ENCODE measurements at places on chromosomes 1 and 21.

DNA sequence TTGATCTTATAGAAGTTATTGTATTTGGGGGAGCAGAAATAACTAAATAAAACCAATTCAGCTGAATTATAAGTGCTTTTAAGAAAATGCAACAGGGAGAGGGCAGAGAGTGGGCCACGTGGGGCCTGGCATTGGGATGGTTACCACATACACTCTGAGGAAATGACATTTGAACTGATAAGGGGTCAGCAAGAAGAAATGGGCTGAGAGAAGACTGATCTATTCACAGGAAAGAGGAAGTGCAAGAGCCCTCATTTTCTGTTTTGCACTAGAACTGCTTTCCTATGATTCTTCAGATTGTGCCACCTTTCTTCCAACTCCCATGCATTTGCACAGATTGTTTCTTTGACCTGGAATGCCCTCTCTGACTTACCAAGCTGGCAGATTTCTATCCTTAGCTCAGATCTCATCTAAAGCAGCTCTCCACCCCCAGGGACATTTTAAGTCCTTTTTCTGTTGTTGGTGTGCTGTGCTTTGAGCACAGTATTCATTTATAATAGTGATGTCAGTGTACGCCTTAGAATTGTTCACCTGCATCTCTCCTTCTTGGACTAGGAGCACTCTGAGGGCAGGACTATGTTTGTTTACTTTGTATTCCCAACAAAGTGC, 115.9 kb downstream of the FGGY start:
- H3K27me3 ChIP-seq = no peaks in the 10 kb centered on the region
- DNase-seq = no peak
- no peaks in the 10 kb centered on the region for H3K4me1 ChIP-seq

DNA sequence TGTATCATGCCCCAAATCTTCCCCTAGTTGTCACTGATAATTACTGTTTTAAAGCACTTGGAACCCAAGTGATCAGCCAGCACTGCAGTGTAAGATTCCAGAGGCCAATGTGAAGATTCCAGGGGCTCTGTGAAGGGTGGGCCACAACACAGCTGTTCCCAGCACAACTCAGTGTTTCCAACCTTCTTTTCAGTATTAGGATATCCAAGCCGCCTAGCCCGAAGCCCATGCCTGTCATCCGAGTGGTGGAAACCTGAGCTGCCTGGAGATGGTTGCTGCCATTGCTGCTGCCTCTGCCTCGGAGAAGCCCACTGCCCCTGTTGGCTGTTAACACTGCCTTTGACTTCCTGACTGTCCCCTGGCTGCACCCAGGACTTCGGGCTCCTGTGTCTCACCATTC, 30.4 kb upstream of the SNX27 start:
- no peaks in the 10 kb centered on the region for H3K4me1 ChIP-seq
- no peaks in the 10 kb centered on the region for H3K27me3 ChIP-seq
- no peak for DNase-seq

- no peak for DNase-seq
- H3K27ac ChIP-seq = no peak overlapping the region
- no peaks in the 10 kb centered on the region for H3K36me3 ChIP-seq
Observed at GRCh38 chr1:23906731-23907130, 6.4 kb downstream of the CNR2 start.

DNA sequence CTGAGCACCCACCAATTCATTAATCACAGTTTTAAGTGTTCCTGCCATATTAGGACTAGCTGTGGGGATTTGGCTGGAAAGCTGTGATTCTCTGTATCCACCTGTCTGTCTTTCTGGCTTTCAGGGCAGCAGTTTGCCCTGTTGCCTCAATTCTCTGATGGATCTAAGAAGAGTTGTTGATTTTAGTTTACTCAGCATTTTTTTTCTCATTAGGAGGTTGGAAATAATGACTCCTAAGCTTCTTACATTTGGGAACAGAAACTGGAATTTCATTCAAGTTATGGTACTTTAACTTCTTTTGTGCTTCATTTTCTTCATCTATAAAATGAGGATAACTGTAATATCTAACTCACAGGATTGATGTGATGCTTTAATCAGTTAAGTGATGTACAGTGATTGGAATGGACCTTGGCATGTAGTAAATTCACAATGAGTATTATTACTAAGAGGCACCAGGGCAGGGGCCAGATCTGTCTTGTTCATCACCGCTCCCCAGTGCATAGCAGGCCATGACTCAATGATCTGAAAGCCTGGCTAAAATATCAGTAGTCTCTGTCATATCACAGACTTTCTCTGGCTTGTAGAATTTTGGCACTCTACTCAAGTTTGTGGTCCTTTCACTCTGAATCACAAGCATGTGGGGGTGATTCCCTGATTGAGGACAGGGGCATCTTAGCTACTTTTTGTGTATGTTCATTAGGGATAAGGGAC, 51.4 kb upstream of the GREM2 start:
- no peaks in the 10 kb centered on the region for H3K36me3 ChIP-seq

DNA sequence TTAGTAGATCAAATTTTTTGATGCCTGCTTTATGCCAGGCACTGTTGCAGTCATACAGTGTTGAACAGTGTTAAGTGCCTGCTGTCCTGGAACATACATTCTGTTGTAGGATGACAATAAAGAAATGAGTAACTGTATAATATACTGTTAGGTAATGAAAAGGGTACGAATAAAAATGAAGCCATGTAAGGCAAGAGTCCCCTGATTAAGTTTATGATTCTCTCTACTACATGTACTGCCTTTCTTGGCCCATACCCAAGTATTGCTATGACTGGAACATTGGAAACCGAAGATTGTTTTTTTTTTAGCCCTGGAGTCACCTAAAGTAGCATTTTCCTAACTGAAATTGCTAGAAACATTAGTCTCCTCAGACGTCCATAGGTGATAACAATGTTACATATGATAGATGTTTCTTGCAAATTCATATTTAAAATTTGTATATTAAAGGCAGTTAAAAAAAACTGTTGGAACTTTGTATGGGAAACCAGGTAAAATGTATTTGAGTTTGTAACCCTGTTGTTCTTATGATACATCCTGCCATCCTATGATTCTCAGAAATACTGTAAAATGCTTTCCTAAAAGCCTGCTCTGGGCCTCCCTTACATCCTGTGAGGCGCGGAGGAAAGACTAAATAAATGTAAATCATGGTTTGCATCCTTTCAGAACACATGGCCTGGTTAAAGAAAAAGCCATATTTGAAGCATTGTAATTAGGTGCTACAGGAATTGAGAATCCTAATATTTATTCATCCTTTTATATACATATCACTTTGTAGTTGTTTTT, 5.8 kb downstream of the ATP5PB start:
- H3K27me3 ChIP-seq = no peaks in the 10 kb centered on the region
- H3K36me3 ChIP-seq = peaks cover 86% of the 10 kb centered on the region
- H3K4me3 ChIP-seq = peak overlapping the region; percentile 32
- H3K27ac ChIP-seq = peak overlapping the region; percentile 65

GRCh38 chr1:75237316-75237715, 103.1 kb downstream of the LHX8 start:
- no peak overlapping the region for H3K4me3 ChIP-seq
- no peak for DNase-seq
- H3K36me3 ChIP-seq = no peaks in the 10 kb centered on the region
- H3K27me3 ChIP-seq = peaks cover 2% of the 10 kb centered on the region
- H3K4me1 ChIP-seq = no peaks in the 10 kb centered on the region

GRCh38 chr1:70843452-70843851, 204.2 kb downstream of the PTGER3 start:
- H3K4me3 ChIP-seq = no peak overlapping the region
- H3K4me1 ChIP-seq = no peaks in the 10 kb centered on the region
- H3K36me3 ChIP-seq = no peaks in the 10 kb centered on the region
- no peaks in the 10 kb centered on the region for H3K27me3 ChIP-seq

DNA sequence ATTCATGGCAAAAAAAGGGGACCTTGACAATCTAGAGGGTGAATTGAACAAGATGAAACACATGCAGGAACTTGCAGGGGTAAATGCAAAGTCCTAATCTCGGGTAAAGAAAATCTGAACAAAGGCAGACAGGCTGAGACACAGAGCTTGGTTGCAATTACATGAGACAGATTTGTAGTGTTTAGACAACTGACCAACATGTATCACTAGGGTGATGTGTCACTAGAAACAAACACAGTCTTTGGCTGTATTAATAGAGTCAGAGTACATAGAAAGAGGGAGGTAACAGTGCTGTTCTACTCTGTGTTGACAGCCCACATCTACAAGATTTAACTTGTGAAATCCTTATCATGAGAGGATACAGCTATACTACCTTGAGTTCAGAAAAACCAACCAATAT, 78.1 kb upstream of the GRIK3 start:
- no peak overlapping the region for H3K4me3 ChIP-seq
- no peak for DNase-seq
- H3K27ac ChIP-seq = no peak overlapping the region
- no peaks in the 10 kb centered on the region for H3K4me1 ChIP-seq

DNA sequence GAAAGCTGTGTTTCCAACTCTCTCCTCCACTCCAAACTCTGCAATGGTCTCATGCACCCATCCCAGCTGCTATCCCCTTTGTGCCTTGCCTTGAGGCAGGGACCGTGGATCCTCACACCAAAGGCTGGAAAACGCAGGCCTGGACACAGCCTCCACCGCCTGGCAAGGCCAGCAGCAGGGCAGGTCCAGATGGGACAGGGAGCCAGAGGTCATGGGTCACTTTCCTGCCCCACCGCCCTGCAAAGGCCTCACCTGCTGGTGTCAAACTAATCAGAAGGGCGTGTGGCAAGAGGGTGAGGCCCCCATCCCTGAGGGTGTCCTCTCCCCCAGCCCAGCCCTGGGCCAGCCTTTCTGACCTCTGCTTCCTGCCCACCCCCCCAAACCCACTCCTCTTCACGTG, 106.3 kb downstream of the PAX7 start:
- no peak for DNase-seq
- no peaks in the 10 kb centered on the region for H3K36me3 ChIP-seq
- no peak overlapping the region for H3K4me3 ChIP-seq
- peaks cover 5% of the 10 kb centered on the region for H3K27me3 ChIP-seq
- H3K27ac ChIP-seq = no peak overlapping the region

DNA sequence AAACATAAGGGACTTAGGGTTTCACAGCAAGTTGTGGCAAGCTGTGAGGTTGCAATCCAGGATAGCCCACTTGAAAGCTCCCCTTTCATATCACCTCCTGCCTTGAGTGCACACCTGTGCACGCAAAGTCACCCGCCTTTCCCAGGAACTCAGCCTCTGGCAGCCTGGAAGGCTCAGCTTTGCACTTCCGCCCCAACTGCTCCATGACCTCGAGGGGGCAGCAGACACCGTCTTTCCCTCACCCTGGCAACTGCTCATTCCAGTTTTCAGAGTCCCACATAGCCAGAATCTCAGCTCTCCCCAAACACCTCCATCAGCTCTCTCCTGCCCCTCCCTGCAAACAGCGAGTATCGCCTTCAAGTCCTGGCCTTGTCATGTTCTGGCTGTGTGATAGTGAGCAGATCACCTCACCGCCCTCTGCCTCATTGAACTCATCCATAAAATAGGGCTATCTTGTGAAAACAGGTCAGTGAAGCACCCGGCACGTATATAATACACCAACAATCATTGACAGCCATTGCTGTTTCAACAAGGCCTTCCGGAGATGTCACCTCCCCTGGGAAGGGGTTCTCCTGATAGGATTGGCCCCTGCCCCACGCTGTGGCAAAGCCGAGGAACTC, 32.2 kb upstream of the EPB41 start:
- peak overlapping the region; percentile 38 for H3K27ac ChIP-seq
- H3K27me3 ChIP-seq = no peaks in the 10 kb centered on the region
- DNase-seq = peak; percentile 86
- peaks cover 40% of the 10 kb centered on the region for H3K4me1 ChIP-seq

GRCh38 chr1:84271441-84272151, 29.9 kb upstream of the SAMD13 start:
- H3K27me3 ChIP-seq = no peaks in the 10 kb centered on the region
- H3K27ac ChIP-seq = peak overlapping the region; percentile 82
- peak; percentile 29 for DNase-seq
- peaks cover 10% of the 10 kb centered on the region for H3K4me1 ChIP-seq
- no peak overlapping the region for H3K4me3 ChIP-seq

DNA sequence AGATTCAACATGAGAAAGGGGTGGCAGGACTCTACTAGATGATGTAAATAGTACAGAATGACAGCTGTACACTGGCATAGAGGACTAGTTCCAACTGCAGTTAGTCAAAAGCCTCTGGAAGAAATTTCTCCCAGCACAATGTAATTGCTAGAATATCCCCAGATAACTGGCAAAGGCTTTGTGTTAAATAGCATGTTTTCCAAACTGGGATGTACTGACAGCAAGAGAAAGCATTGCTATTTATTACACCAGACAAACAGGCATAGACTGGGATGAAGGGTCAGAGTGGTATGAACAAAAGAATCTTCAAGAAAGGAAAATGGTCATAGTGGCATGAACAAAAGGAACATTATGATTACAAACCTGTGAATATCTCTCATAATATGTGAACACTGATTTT, 115.9 kb upstream of the CXADR start:
- H3K36me3 ChIP-seq = no peaks in the 10 kb centered on the region
- no peaks in the 10 kb centered on the region for H3K4me1 ChIP-seq
- no peak overlapping the region for H3K27ac ChIP-seq
- H3K4me3 ChIP-seq = no peak overlapping the region

DNA sequence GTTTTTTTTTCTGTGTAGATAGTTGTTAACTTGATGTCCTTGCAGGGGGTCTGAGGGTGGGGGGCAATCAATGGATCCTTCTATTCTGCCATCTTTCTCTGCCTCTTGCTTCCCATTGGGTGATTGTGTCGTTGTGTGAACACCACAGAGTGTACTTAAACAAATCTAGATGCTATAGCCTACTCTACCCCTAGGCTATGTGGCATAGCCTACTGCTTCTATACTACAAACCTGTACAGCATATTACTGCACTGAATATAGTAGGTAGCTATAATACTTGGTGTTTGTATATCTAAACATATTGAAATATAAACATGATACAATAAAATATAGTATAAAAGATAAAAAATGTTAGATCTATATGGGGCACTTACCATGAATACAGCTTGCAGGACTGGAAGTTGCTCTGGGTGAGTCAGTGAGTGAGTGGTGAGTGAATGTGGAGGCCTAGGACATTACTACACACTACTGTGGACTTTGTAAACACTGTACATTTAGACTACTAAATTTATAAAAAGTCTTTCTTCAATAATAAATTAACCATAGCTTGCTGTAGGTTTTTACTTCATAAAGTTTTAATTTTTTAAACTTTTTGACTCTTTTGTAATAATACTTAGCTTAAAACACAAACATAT, 105.4 kb downstream of the CENPF start:
- no peak overlapping the region for H3K27ac ChIP-seq
- no peaks in the 10 kb centered on the region for H3K27me3 ChIP-seq
- DNase-seq = no peak

DNA sequence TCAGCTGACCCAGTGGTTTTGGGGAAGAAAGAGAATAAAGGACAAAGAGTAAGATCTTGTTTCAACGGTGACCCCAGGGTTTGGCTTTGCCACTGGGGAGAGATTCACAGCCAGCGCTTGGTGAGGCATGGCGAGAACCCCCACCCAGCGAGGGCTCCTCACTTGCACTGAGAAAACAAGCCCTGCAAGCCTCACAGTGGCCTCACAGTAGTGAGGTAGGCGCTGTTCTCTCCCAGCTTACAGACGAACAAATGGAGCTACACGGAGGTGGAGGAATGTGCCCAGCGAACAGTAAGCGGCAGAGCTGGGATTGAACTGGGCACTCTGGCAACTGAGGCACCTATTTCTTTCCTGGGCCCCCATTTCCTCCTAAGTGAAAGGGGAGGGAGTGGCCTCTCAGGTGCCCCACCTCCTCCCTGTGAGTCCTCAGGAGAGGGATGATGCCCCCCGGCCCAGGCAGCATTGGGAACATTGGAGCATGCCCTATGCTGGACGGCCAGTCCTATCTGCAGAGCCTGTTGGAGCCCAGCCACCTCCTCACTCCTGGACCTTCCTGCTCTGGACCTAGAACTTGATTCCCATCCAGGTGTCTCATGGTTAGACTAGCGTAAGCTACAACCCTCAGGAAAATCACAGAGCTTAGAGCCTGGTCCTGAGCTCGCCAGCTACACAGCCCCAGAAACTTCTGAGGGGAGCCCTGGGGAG, 73.4 kb upstream of the EDN2 start:
- no peak overlapping the region for H3K27ac ChIP-seq
- no peak overlapping the region for H3K4me3 ChIP-seq

Data from activated CD4-positive, alpha-beta T cell treated with anti-CD3 and anti-CD28 coated beads, Interleukin-2, amount 10 ng/mL, durations not matched to agents 7 days and 5 days (primary cell).